ENCODE measurements at places on chromosomes 2 and 18.
A peak's percentile ranks its signal among the peaks of the same experiment; 100 is the strongest.

- no peak for DNase-seq
These were observed 39.1 kb upstream of the ANKRD44 start for GRCh38 chr2:197349699-197350098.

- no peak for DNase-seq
These were observed 119.4 kb upstream of the HS6ST1 start for GRCh38 chr2:128438091-128438490.

DNA sequence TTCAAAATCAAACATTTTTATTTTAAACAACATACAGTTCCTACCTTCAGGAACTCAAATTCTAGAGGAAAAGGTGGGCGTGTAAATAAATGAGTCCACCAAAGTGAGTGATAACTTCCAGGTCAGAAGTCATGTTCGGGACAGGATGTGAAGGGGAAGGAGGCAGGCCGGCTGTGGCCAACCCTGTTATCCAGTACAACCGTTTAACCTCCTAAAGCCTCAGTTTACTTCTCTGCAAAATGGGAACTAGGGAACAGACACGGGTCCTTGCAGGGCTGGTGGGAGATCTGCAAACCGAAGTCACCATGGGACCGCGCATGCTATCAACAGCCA, 373 bp downstream of the EIPR1 start:
- no peak for DNase-seq

DNA sequence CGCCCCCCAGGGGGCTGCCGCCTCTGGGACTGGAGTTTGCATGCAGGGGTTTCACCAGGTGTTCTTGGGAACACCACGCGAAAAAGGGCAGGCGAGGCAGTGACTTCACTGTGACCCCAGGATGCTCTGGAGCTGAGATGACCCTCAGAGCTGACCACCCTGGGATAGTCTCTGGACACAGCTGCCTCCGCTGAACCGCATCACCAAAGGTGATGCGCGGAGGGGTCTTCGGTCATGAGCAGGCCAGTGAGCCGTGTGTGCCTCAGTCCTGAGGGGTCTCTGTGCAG, 17.5 kb downstream of the GPR35 start:
- DNase-seq, result no peak

- DNase-seq, result no peak
These were observed 1113.1 kb upstream of the NRXN1 start for GRCh38 chr2:52145005-52145404.

DNA sequence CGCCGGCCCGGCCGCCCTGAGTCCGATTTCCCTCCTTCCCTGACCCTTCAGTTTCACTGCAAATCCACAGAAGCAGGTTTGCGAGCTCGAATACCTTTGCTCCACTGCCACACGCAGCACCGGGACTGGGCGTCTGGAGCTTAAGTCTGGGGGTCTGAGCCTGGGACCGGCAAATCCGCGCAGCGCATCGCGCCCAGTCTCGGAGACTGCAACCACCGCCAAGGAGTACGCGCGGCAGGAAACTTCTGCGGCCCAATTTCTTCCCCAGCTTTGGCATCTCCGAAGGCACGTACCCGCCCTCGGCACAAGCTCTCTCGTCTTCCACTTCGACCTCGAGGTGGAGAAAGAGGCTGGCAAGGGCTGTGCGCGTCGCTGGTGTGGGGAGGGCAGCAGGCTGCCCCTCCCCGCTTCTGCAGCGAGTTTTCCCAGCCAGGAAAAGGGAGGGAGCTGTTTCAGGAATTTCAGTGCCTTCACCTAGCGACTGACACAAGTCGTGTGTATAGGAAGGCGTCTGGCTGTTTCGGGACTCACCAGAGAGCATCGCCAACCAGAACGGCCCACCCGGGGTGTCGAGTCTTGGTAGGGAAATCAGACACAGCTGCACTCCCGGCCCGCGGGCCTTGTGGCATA, 4.6 kb downstream of the SIX2 start:
- DNase-seq, result no peak

GRCh38 chr18:24964216-24964615, 387.8 kb downstream of the ZNF521 start:
- no peak for DNase-seq

DNA sequence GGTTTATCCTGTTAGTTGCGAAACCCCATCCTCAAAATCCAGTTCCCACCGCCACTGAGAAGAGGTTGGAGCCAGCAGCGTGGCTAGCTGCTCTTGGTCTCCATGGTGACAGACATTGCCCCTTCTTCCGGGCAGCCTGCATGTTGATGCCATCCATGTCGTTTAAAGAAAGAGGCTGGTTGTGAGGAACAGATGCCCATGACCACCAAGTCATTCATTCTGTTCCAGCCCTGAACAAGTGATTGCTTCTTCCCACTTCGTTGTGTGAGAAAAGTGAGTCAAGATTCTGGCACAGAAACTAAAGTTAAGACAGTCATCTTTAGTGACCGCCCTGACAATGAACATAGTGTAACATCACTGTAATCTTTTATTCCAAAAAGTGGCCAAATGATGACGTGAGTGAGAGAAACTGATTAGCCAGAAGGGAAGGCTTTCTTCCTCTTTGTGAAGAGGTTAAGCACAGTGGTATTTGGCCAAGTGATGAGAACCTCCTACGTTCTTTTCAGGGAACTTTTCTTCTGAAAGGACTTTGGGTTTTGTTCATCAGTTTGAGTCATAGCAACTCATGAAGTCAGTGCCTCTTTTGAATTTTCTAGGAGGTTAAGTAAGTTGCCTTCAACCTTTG, 272.5 kb downstream of the GALR1 start:
- no peak for DNase-seq

- DNase-seq, result peak; percentile 7
These were observed 154.0 kb downstream of the DYSF start for GRCh38 chr2:71607151-71607889.

- peak; percentile 78 for DNase-seq
These were observed 113.8 kb downstream of the SH3RF3 start for GRCh38 chr2:109242654-109243331.

- no peak for DNase-seq
These were observed 1156.6 kb downstream of the RPIA start for GRCh38 chr2:89848114-89848513.

GRCh38 chr2:127177617-127178263, 42.4 kb downstream of the CYP27C1 start:
- peak; percentile 46 for DNase-seq

DNA sequence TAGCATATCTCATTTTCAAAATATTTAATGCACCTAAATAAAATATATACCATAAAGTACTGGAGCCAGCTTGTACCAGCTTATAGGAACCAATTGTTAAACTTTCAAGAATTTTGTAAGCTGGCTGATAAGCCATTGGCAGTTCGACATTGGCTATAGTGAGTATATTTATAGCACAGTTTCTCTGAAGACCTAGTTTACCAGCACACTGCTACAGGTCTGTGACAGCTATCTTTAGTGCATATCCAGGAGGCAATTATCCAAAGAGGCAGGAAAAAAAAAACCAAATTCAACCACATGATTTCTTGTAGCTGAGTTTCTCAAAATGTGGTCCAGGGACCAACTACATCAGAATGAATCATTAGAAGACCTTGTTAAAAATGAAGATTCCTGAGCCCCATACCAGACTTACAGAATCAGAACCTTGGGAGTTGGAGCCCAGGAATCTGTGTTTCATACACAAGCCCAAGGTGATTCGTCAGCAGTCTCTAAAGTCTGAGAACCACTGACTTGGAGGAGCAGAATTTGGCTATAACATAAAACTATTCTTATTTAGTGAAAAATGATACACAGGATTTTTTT, 279.0 kb upstream of the NRP2 start:
- no peak for DNase-seq

GRCh38 chr2:58569475-58570185, 328.5 kb upstream of the FANCL start:
- DNase-seq, result no peak

GRCh38 chr2:48824116-48824515, 68.6 kb upstream of the LHCGR start:
- no peak for DNase-seq

GRCh38 chr18:60421356-60422118, 49.0 kb upstream of the MC4R start:
- DNase-seq, result no peak

- DNase-seq, result no peak
These were observed 160.7 kb downstream of the IKZF2 start for GRCh38 chr2:212990697-212991096.

- DNase-seq, result no peak
These were observed 33.9 kb upstream of the TSPYL6 start for GRCh38 chr2:54289917-54290316.

DNA sequence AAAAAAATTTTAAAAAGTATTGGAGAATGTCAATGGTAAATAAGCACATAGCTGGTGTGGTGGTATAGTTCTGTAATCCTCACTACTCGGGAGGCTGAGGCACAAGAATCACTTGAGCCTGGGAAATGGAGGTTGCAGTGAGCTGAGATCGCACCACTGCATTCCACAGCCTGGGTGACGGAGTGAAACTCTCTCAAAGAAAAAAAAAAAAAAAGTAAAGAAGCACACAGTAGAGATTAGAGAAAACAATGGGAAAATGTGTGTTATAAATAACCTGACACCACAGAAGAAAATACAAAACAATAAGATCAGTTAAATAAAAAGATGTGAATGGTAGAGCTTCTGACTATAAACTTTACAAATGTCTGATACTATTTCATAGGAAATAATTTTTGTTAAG, 163.7 kb upstream of the WDSUB1 start:
- DNase-seq, result no peak

GRCh38 chr2:84212611-84213314, 246.3 kb downstream of the SUCLG1 start:
- DNase-seq, result no peak

DNA sequence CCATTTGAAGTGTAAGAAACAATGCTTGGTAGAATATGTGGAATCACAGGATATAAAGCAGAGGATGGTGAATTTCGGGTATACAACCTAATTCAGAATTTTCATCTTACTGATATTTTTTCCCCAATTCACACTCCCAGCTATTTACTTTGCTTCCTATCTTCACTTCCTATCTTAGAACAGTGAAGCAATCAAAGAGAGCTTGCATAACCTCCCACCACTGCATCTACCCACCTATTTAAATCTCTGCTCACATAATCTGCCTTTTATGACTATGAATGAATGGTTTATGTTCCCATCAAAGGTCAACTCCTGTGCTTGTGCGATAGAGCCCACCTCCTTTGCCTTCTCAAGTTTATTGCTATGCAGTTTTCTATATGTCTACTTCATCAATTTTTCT, 3.3 kb downstream of the RMDN2 start:
- DNase-seq, result no peak

GRCh38 chr18:58502628-58503027, 126.3 kb downstream of the ALPK2 start:
- DNase-seq, result no peak

DNA sequence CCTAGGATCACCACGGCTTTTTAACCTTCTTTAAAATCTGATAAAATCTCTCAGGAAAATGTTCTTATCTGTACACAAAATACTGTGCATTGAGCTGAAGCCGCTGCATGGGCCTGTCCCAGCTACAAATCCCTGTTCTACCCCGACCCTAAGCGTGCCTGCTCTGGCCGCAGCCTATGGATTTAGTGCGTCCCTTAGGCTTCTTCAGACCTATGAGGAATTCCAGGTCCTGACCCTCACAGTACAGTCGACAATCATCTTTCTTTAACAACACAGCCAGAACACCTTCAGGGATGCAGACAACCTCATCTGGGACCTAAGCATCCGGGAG, 477 bp upstream of the WDCP start:
- no peak for DNase-seq

GRCh38 chr2:65353046-65353445, 79.4 kb downstream of the SPRED2 start:
- DNase-seq, result no peak

DNA sequence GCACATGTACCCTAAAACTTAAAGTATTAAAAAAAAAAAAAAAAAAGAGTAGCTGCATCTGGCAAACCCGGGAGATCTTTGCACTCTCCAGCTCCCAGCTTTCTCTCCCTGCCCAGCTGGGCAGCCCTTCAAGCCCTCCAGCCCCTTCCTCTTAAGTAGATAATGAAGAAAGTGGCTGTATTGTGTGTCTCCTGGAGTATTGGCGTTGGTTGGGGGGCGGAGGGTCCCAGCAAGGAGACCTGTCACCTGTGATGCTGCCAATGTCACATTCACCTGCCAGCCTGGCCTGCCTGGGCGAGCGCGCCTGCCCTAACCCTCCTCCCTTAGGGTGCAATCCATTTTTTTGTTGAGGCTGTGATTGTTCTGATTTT, 2.0 kb downstream of the C2orf72 start:
- no peak for DNase-seq

GRCh38 chr2:112121682-112122254, 16.4 kb upstream of the FBLN7 start:
- DNase-seq, result no peak

DNA sequence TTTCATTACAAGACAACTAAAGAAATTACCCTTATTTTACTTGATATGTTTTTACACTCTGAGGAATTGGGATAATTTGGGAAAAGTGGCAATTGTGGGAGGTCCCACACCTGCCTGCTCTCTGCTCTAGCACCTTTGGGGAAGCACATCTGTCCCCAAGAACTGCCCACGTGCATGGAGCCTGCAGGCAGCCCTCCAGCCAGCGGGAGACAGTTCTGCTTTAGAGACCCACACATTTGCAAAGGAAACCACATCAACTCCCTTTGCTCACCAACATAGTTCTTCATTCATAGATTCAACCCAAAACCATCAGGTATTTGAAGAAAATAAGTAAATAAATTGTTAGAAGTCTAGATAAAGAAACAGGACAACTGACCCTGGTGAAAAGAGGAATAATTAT, 239.9 kb upstream of the ID2 start:
- no peak for DNase-seq

DNA sequence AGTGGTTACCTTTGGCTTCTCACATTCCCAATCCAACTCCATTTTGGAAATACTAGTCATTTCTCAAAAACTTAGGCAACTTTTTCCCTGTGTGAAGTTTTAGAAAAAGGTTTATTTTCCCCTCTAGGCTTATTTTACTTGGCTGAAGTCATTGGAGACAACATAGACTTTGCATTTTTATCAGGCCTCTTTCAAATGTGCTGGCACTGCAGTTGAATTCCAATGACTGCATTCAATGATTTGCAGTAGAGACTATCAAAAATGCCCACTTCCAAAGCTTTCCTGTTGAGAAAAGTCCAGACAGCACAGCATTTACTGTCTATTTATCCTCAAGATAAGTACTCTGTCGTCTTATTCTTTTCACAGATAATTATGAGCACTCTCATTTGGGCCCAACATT, 70.1 kb downstream of the ONECUT2 start:
- no peak for DNase-seq

DNA sequence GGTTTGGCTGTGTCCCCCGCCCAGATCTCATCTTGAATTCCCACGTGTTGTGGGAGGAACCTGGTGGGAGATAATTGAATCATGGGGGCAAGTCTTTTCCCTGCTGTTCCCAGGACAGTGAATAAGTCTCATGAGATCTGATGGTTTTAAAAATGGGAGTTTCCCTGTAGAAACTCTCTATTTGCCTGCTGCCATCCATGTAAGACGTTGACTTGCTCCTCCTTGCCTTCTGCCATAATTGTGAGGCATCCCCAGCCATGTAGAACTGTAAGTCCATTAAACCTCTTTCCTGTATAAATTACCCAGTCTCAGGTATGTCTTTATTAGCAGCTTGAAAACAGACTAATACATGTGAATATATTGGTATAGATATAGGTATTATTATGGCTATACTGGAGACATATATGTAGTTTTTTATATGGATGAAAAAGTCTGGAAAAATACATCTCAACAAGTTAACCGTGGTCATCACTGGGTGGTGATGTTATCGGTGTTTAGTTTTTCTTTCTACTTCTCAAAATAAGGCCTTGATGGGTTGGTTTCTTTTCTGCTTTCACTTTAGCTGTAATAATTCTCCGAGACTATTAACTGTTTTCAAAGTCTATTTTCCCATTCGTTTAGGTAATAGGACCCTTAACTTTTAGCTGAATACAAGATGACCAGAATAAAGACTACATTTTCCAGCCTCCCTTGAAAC, 39.1 kb upstream of the NCOA1 start:
- DNase-seq, result no peak

All from adrenal gland (tissue), 19 donors.